Subcutaneous preadipocyte (primary cell): ENCODE measurements at places on chromosomes 7 and 10. TPM values are rescaled to one million over a fixed set of nuclear protein-coding genes. Genes with fewer than 3 reads are reported as not detected.

The MMP21 gene
- total RNA-seq = 0.20 TPM in 1 of 2 replicates, not detected in the other

The HABP2 gene
- not detected in 2 replicates for total RNA-seq

The OR2A5 gene
- not detected in 2 replicates for total RNA-seq

The NKX6-2 gene
- not detected in 2 replicates for total RNA-seq

The PRSS37 gene
- total RNA-seq = not detected in 2 replicates
